Psoas muscle (tissue), 8 donors: ENCODE measurements at places on chromosomes 1 and 21. TPM values are rescaled to one million over a fixed set of nuclear protein-coding genes. Genes with fewer than 3 reads are reported as not detected.
A peak's percentile ranks its signal among the peaks of the same experiment; 100 is the strongest.

- no peak for DNase-seq
Observed at GRCh38 chr1:34845131-34845901, 14.2 kb downstream of the SMIM12 start.

GRCh38 chr1:92486251-92487077, at the start of gene GFI1:
GFI1 (minus strand) TSS chr1:92486925; CDS start chr1:92483487, 3,438 bp downstream.
- DNase-seq, result peak; percentile 34

- DNase-seq, result no peak
Observed at GRCh38 chr1:183989604-183990003, 47.9 kb downstream of the COLGALT2 start.

DNA sequence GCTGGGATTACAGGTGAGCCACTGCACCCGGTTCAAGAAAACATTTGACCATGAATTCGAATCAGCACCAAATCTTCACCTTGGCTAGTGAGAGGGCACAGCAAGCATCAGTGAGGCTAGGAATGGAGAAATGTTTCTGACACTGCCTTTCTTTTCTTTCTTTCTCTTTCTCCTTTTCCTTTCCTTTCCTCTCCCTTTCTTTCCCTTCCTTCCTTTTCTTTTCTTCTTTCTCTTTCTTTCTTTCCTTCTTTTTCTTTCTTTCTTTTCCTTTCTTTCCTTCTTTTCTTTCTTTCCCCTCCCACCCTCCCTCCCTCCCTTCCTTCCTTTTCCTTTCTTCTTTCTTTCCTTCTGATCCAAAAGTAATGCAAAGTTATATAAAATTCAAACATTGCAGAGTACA, 40.9 kb downstream of the GFI1 start:
- no peak for DNase-seq

DNA sequence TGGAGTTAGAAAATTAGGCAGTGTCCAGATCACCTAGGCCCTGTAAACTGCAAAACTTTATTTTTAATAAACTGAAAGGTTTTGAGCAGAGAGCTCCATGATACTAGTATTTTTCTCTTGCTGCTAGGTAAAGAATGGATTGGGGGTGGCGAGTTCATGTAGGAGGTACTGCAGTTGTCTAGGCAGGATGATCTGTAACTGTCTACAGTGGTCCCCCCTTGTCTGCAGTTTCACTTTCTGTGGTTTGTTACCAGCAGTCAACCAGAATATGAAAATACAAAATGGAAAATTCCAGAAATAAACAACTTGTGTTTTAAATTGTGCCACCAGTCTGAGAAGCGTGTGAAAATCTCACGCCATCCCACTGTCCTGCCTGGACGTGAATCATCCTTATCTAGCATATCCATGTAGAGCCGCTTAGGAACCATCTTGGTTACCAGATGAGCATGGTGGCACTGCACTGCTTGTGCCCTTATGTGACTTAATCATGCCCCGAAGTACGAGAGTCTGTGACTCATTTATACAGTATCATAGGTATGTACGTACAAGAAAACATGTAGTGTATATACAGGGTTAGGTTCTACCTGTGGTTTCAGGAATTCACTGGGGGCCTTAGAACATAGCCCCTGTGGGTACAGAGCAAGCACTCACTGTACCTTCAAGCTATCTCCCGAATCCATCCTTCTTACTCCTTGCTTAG, 94.2 kb downstream of the AHCTF1 start:
- no peak for DNase-seq

DNA sequence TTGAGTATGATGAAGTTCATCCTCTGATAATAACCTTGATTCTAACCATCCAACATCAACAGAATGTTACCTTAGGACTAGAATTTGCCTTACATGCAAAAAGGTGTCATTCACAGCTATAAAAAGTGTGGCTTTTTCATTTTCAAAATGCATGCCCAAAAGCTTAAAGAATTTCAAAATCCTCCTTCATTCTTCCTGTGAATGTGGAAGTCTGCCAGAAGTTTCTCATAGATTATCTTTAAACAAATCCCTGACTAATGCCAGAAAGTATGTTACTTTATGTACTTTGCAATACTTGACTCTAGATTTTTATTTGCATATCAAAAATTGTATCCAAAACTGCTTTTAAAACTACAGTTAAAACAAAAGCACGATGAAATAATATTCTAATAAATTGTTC, 270.6 kb upstream of the ZRANB2 start:
- DNase-seq, result no peak

DNA sequence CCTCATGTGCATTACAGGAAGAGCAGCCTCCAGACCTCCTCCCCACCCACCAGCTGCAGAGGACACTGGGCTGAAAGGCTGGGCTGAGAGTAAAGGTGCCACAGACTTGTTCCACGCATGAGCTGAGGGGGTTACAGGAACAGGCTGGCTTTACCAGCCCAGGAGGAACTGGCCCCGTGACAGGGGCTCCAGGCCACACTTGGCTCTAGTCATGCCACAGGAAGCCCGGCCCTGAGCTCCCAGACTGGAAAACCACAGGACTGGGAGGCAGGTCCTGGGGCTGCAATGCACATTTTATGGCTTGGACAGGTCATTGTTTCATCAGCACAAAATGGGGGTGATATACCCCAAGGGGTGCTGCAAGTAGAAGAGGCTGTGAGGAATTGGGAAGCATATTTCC, 35.6 kb downstream of the GPA33 start:
- DNase-seq, result no peak

DNA sequence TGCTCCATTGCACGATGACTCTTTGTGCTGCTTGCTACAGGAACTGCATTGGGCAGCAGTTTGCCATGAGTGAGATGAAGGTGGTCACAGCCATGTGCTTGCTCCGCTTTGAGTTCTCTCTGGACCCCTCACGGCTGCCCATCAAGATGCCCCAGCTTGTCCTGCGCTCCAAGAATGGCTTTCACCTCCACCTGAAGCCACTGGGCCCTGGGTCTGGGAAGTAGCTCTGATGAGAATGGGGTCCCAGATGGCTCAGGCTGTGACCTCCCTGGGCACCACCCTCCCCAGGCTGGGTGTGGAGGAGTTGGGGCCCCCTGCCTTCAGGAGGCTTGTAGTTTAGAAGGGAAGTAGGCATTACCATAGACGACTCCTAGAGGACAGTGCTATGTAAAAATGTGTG, 19.7 kb downstream of the CYP4B1 start:
- no peak for DNase-seq

GRCh38 chr1:1285611-1286311, 5.5 kb downstream of the SCNN1D start:
- no peak for DNase-seq

The LINGO4 gene
- polyA plus RNA-seq, result 3.6 TPM

- DNase-seq, result no peak
Observed at GRCh38 chr1:203323587-203323986, 18.3 kb downstream of the BTG2 start.

DNA sequence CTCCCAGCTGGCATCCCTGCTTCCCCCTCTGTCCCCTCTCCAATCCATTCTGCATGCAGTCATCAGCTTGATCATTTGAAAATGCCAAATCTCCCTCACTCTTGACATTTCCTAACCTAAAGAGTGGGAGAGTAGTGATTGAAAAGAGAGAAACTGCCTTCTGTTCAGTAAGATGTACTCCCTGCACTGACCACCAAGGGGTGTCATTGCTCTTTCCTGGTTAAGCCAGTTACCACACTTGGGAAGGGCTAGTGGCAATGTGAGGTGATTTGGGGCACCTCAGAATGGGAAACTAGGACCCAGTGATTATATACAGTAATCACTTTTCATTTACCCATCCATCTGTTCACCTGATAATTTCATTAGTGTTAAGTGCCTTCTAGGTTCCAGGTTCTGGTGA, 6.9 kb upstream of the TMEM269 start:
- no peak for DNase-seq

GRCh38 chr1:205661429-205662134, 18.7 kb downstream of the SLC45A3 start:
- no peak for DNase-seq

- DNase-seq, result peak; percentile 34
Observed at GRCh38 chr21:35428489-35428888, 379.4 kb upstream of the RUNX1 start.

GRCh38 chr1:12438349-12438924, 179.6 kb downstream of the DHRS3 start:
- no peak for DNase-seq

GRCh38 chr1:156807627-156808026, 9.0 kb downstream of the SH2D2A start:
- no peak for DNase-seq

GRCh38 chr1:35539073-35539823, 18.0 kb downstream of the KIAA0319L start:
- no peak for DNase-seq

DNA sequence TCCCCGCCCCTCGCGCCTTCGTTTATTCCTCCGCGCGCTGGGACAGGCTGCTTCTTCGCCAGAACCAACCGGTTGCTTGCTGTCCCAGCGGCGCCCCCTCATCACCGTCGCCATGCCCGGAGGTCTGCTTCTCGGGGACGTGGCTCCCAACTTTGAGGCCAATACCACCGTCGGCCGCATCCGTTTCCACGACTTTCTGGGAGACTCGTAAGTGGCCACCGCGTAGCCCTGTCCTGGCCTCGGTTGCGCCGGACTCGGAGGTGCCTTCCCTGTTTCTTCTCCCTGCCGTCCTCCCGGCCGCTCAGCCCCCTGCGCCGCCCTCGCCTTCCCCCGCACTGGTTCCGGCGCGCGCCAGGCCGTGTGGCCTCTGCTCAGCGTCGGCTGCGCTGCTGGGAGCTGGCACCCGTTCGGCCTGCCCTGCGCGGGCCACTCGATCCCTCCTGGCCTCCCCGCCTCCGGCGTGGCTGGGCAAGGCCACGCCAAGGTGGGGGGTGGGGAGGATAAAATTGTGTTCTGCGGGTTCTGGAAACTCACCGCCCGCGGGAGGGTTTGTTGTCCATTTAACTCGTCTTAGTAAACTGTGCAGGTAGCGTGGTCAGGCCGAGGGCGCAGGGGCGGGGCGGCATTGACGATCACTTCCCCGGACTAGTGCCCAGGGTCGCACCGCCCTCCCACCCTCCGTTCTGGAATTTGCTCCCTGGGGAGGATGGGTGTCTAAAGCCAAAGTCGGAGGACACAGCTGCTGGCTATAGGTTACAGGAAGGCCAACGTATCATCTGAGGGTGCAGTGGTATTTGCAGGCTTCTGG, at the start of gene PRDX6:
TSS of gene PRDX6 (plus strand) at position 50 of the 808 bp plus-strand sequence. CDS start at position 113, 63 bp downstream.
- DNase-seq, result peak; percentile 69

DNA sequence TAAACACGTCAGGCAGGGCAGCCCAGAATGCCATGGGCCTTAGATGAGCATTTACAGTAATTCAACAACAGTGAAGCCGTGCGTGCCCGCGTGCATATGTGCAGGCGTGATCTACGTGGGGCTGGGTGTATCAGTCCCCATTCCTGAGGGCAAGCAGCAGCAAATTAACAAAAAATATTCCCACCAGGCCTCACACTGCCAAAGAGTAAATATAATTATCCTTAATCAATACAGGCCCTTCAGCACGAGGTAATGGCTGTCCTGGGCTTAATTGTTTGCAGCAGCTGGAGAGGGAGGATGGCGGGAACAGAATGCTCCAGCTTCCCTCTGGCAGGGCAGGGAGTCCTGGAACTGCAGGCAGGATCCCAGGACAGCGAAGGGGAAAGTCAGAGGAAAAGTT, 91.8 kb downstream of the DDX20 start:
- no peak for DNase-seq
